NCI-H2029 (cell line): ENCODE measurements at places on chromosomes 5 and 9.
A peak's percentile ranks its signal among the peaks of the same experiment; 100 is the strongest.

DNA sequence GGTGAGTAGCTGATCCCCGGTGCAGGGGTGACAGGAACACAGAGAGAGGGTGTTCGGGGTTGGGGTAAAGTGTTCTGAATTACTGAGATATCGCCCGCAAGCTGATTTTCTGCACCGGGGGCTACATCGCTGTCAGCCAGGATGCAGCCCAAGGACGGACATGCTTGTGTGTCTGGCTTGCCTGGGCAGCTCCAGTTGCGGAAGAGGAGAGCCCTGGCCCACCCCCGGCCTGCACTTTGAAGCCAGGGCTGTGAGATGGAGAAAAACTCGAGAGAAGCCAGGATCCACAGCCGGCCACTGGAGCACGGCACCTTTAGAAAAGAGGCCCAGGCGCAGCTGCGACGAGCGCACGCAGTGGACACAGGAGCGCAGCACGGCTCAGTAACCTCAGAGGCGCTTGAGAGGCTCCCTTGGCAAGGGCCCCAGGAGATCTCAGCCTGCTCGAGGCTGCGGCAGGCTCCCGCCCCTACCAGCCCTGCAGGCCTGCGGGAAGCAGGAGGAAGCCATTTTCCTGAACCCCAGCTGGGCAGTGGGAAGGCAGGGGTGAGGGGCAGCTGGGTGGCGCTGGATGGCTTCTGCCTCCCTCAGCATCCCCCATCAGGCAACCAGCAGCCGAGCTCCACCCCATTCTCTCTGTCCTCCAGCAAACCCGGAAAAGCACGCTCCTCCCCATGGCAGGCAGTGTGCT, 59.2 kb downstream of the C9orf50 start:
- peak; percentile 75 for DNase-seq

- DNase-seq = no peak
These were observed 79.6 kb upstream of the CDKN2B start for GRCh38 chr9:22088717-22089061.

- DNase-seq = no peak
These were observed 78.1 kb upstream of the DAP start for GRCh38 chr5:10839118-10839517.

DNA sequence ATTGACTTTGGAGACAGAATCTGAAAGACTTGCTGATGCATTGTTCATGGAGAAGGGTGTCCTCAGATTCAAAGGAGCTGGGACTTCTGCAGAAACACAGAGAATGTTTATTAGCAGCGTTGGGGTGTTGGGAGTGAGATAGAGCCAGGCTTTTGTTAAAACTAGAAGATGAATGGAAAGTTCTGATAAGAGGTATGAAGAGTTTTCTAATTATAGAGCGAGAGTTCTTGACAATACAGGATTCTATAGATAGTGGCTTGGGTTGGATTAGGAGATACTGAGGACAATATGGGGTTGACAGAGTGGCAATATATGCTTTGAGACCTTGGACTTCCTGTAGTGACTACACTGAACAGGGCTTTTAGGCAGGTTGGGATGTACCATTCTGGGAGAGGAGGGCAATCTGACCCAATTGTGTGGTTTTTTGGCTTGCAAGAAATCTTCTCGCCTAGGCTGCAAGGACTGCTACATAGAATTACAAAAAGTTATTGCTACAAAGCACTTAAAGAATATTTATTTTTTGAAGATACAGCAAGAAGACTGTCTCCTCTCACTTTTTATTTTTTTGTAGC, 83.1 kb downstream of the FER start:
- DNase-seq = no peak

DNA sequence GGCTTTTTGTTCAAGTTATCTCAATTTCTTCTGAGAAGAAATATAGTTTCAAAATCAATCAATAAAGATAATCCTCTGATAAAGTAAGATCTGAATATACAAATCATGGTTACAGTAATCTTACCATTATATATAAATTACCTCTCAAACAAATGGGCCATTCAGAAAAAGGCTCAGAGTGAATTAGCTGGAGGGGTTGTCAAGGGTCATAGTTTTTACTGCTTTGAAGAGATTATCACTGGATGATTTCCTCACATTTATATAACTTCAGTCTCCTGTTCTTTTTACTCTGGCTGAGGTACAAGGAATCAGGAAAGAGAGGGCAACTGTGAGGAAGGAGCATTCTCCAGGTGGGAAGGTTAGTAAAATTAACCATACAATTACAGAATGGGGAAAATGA, 148.6 kb upstream of the ELL2 start:
- no peak for DNase-seq

DNA sequence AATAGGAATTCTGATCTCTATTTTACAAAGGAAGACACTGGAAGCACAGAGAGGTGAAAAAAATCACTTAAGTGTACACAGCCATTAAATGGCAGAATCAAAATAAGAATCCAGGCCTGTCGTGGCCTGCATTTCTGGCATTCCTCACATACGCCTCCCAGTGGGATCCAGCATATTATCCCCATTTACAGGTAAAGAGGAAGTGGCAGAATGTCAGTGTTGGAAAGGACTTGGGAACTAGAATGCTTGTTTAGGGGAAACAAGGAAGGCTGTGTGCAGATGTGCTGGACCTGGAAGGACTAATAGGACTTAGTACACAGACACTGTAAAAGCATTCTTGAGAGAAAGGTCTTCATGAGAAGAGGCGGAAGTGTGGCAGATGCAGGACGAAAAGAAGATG, 241.8 kb downstream of the TRIM32 start:
- DNase-seq = no peak

GRCh38 chr5:53749621-53750020, 189.2 kb downstream of the NDUFS4 start:
- DNase-seq = no peak

- no peak for DNase-seq
These were observed 92.7 kb downstream of the AOPEP start for GRCh38 chr9:94819161-94819687.

GRCh38 chr9:76912636-76913275, 6.8 kb upstream of the PRUNE2 start:
- peak; percentile 68 for DNase-seq

DNA sequence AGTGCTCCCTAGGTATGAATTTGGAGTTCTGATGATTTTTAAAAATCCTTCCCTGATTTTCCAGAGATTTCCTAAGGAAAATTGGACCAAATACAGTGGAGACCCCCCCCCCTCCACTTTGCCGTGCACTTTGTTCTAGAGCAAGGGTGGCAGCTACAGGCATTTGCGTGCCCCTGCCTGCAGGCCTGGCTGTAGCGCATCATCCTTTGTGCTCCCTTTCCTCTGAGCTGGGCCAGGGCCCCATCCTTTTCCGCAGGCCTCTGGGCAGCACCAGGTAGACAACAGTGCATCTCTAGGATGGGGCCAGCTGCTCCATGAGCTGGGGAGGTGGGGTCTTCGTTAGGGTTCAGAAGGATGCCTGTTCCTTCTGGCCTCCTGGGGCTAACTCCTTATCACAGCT, 39.6 kb downstream of the TRIO start:
- no peak for DNase-seq

DNA sequence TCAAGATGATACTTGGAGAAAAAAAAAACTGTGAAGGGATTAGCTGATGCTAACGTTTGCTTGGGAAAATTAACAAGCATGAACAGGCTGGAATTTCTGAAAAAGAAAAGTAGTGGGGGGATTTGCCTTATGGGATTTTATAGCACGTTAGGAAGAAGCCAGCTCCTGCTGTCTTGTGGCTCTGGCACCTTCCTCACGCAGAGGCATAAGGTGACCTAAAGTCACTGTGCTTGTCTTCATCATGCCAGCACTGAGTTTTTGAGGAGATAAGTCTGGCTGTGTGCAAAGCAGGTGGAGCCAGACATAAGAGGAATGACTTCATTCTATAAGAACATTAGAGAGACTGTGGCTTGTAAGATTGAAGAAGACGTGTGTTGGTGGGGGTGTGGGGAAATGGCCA, 94.4 kb upstream of the MAP1B start:
- DNase-seq = no peak

DNA sequence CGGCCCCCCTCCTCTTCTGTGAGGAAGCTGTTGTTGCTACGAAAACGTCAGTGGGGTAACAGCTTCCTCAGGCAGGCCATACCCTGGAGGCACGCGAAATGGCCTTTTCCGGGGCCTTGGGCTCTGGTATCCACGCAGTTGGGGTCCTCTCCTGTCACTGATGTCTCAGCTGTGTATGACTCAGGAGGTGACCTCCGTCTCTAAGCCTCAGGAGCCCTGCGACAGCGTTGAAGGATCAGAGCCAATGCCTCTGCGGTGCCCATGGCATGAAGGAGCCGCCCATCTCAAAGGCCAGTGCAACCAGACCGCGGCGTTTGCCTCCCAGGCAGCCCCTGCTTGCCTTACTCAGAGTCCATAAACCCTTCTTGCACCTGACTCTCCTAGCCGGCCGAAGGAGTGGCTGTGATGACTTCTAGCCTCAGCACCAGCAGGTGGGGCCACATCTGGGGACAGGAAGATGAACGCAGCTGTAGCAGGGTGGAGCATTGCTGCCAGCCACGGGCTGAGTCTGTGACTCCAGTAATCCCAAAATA, 1.0 kb upstream of the MXD3 start:
- DNase-seq = no peak

GRCh38 chr5:112097768-112098167, 321.3 kb downstream of the EPB41L4A start:
- DNase-seq = no peak

GRCh38 chr9:133731876-133732638, 6.1 kb downstream of the SARDH start:
- peak; percentile 94 for DNase-seq

- DNase-seq = no peak
These were observed 103.8 kb upstream of the ZNF618 start for GRCh38 chr9:113772121-113772810.

DNA sequence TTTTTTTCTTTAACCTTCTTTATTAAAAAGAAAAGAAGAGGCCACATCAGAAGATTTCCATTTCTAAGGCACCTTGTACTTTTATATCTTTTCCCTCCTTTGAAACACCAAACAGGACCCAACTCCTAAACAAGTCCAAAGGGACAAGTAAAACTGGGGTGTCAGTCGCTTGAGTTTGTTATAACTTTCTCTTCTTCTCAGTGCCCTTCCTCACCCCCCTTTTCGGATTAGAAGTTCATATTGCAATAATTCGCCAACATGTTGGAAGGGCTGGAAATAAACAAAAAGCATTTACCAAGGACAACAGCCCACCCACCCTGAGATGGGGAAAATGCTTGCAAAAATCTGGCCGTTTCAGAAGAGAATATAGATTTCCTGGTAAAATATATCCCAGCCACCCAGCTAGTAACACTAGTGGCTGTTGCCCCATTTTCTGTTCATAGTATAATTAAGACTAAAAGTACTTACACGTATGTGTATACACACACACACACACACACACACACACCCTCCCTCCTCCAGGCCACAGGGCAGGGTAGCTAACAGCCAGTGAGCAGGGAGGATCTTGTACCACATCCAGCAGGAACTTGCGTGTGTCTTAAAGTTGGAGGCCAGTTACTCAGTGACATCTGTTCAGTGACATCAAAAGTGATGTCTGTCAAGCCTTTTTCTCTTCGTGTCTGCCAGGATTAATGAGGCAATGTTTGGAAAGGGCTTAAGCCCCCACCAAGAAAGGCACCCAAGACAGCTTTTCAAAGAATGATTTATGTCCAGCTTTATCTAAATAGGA, 149.1 kb upstream of the KLF4 start:
- no peak for DNase-seq

GRCh38 chr5:77305222-77305846, 94.9 kb downstream of the PDE8B start:
- DNase-seq = peak; percentile 5

DNA sequence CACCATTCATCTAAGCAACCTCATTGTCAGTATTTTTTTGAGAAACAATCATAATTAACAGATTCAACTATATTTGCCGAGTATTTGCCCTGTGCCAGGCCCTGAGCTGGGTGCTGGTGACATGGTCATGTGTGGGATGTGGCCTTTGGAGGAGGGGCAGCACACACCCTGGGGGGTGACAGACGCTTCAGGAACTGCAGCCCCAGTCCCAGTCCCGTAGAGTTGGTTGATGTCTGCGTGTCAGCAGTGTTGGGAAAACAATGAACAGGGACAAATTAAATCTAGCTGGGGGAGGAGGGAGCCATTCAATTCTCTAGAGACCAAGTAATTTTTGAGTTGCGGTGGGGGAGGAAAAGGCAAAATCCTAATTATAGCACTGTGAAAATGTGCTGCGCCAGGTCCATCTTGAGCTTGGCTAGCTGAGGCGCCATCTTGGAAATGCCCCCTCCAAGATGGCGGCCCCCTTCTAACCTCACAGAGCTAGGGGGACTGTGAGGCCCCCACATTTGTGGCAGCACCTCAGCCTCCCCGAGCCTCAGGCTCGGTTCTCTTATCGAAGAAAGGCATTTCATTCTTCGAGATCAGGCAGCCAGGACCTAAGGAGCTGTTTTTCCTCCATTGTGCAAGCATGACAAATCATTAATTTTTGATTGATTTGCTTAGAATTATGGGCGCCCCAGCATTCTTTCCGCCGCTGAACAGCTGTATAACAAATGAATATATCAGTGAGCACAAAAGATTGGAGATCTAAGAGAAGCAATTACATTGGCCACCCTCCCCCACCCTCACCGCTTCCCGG, 87.8 kb downstream of the ZNF618 start:
- no peak for DNase-seq

DNA sequence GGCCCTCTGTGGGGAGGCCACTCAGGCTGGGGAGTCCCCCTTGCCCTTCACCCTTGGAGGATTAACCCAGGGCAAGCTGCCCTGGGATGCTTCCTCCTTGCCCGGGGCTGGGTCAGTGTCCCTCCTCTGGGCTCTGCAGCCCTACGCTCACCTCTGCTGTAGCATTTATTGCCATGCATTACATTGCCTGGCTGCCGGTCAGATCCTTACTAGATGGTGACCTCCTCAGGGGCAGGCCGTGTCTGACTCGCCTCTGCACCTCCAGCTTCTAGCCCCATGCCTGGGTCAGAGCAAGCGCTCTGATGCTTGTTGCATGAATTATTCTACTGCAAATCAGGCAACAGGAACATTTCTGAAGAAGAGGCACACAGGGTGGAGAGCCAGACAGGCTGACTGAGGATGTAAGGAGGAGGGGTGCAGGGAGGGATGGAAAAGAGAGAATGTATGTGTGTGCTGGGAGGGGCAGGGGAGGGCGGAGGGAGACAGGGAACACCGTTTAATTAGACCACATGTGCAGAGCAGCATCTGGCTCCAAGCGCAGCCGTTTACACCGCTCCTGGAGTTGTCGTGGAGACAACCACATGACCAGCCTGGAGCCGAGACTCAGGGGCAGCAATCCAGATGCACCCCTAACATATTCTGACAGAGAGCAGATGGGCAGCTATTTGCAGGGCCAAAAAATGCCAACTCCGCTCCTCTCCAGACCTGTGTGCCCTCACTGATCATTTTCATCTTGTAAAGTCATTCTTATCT, 117.0 kb downstream of the CRB2 start:
- DNase-seq = no peak
